Vein endothelial cell (primary cell): ENCODE measurements at places on chromosomes 2 and 18. TPM values are rescaled to one million over a fixed set of nuclear protein-coding genes. Genes with fewer than 3 reads are reported as not detected.

Gene GAL3ST2
- total RNA-seq, result not detected in 2 replicates

Gene LHCGR
- total RNA-seq, result not detected in 2 replicates

Gene EVX2
- total RNA-seq, result not detected in 2 replicates

Gene CYP27A1
- total RNA-seq, result 6.3 and 9.1 TPM in 2 replicates

Gene NYAP2
- total RNA-seq, result not detected in 2 replicates

Gene GCC2
- 24.8 and 27.5 TPM in 2 replicates for total RNA-seq

Gene MC4R
- not detected in 2 replicates for total RNA-seq

Gene C2orf66
- total RNA-seq, result under 0.01 and 0.38 TPM in 2 replicates

Gene APLF
- total RNA-seq, result 4.2 and 5.6 TPM in 2 replicates

Gene SMC6
- 24.8 and 27.3 TPM in 2 replicates for total RNA-seq

Gene AQP12A
- total RNA-seq, result not detected in 2 replicates

Gene RGPD4
- total RNA-seq, result not detected in 2 replicates

Gene COBLL1
- 5.2 and 15.0 TPM in 2 replicates for total RNA-seq

Gene GBX2
- 1.5 and 2.6 TPM in 2 replicates for total RNA-seq

Gene COX5B
- 142 and 203 TPM in 2 replicates for total RNA-seq

Gene KDSR
- total RNA-seq, result 20.9 and 24.1 TPM in 2 replicates

Gene MROH2A
- not detected in 2 replicates for total RNA-seq

Gene ECEL1
- not detected in 2 replicates for total RNA-seq

Gene CGREF1
- 3.2 and 8.5 TPM in 2 replicates for total RNA-seq

Gene CXXC1
- 38.5 and 43.1 TPM in 2 replicates for total RNA-seq

Gene EHBP1
- 20.3 and 31.7 TPM in 2 replicates for total RNA-seq

Gene TXNDC2
- total RNA-seq, result 0.10 TPM in 1 of 2 replicates, not detected in the other

Gene PROKR1
- total RNA-seq, result under 0.01 TPM in 1 of 2 replicates, not detected in the other

Gene PIEZO2
- total RNA-seq, result 103 and 134 TPM in 2 replicates

Gene DSC3
- 0.10 and 0.33 TPM in 2 replicates for total RNA-seq

Gene IL36G
- total RNA-seq, result not detected in 2 replicates
